ENCODE measurements at places on chromosomes 12 and 14. TPM values are rescaled to one million over a fixed set of nuclear protein-coding genes. Genes with fewer than 3 reads are reported as not detected.

DNA sequence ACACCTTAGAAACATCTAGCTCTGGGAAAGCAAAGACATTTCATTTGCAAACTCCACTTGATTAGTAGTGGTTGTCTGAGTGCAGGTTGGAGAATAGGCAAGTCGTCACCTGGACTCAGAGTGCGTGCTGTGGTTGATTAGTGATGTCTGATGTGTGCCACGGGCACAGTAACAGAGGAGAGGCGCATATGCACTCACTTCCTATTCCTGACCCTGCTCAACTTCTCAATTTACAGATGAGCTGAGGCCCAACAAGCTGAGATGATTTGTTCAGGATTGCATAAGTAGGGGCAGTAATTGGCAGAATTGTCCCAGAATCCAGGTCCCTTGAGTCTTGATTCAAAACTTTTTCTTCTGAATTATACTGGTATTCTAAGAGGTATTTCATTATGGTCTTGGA is 44.9 kb downstream of the ADCK1 start:
- no peak for DNase-seq

DNA sequence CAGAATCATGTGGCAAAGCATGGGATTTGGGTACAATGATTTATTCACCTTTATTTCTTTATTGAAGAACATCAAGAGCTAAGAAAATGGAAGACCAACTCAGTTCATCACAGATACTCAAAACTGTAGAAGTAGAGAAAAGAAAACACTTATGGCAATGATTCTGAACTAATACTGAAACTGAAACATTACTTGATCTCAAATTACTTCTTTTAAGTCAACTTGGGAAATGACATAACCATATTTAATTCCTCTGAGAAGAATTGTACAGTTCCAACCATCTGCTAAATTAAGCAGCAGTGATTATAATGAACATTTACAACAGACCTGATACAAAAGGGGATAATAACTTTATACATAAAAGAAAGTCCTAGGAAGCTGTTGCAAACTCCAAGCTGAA is 466.5 kb downstream of the TMTC2 start:
- DNase-seq: no peak

GRCh38 chr12:9001233-9001632 is 11.9 kb downstream of the KLRG1 start:
- no peak for DNase-seq

VRTN gene
- polyA plus RNA-seq: not detected

C12orf50 gene
- polyA plus RNA-seq: 0.53 TPM

- DNase-seq: no peak
Observed at GRCh38 chr14:63523735-63524426, 19.3 kb downstream of the PPP2R5E start.

IFI27L2 gene
- polyA plus RNA-seq: 41.1 TPM

- no peak for DNase-seq
Observed at GRCh38 chr14:89399594-89400068, 17.4 kb downstream of the FOXN3 start.

DNA sequence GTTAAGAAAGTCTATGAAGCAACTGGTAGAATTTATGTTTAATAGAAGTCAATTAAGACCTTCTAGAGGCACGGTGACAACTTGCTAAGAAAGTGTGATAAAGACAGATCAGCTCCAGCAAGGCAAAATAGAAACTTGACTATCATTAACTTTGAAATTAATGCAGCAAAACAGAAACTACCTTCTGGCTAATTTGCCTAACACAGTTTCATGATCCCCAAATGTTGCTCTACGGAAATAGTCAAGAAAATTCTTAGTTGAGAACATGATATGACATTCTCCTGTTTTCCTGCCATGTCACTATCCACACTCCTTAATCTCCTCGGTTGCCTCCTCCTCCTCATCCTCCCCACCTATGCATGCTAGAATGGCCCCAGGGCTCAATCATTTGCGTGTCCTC is 4.2 kb downstream of the DENND5B start:
- DNase-seq: no peak

- no peak for DNase-seq
Observed at GRCh38 chr14:32908196-32909084, 30.2 kb upstream of the NPAS3 start.

DNA sequence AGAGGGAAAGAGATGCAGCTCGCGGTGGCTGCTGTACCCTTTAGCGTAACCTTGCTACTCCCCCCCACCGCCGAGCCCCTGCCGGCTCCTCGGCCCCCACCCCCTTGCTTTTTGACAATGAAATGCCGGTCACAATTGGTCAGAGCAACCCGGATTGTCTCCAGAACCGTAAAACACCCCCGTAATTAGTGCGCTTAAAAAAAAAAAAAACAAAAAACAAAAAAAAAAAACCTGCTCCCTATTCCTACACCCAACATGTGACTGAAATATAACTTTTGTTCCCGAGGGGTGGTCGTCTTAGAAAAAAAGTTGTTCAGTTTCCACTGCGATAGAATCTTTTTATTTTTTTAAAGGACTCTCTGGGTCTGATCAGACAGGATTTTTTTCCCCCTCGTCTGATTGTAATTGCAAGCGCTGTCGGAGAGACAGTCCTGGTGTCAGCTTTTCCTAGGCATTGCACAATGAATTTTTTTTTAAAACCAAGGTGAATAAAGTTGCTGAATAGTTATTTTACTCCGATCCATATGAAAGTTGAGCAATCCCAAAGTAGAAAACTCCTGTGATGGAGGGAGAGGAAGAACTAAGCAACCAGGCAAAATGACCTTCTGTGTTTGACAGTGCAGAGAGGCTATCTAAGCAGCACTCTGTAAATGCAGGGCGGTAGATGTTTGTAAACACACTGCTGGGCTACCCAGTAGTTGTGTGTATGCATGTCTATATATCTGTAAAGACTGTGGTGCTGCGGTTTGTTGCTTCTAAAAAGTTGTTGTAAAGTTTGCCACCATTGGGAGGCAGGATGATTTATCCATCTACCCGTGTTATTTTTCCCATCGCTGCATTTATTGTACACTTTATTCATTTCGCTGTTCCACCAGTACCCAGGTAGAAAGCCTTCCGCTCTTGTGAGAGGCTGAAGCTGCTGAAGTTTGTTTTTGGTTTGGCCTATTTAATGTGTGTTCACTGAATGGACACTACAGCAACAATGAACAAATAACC is 1.1 kb downstream of the ETV6 start:
- no peak for DNase-seq

GRCh38 chr14:50335389-50335788 is 23.3 kb downstream of the DMAC2L start:
- peak; percentile 57 for DNase-seq

TAS2R46 gene
- 0.34 TPM for polyA plus RNA-seq

DNA sequence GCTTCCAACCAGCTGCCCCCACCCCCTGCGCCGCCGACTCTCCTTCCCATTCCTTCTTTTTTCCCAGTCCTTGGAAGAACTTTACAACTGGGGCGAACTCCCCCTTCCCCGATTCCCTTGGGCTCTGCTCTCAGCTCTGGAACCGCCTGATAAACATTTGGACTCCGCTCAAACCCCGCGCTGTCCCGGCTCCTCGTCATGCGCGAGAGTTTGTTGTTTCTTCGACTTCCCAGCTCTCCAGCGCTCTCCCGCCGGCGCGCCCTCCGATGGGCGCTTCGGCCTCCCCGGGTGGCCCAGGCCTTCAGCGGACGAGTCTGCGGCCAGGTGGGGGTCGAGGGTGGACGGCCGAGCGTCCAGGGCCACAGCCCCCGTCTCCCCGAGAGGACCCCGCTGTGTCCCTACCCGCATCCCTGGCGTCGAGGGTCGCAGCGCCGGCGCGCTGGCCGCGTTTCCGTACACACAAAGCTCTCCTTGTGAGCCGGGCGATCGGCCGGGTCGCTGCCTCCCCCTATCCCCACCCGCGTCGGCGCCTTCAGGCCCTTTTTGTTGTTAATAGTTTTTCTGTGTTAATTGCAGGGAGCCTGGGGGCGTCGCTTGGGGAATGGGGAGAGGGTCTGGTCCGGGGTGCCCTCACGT is 847 bp downstream of the MMP14 start:
- DNase-seq: peak; percentile 87

GRCh38 chr14:49977126-49977841 is 84.4 kb downstream of the ARF6 start:
- no peak for DNase-seq

CABP1 gene
- polyA plus RNA-seq: 2.6 TPM

DNA sequence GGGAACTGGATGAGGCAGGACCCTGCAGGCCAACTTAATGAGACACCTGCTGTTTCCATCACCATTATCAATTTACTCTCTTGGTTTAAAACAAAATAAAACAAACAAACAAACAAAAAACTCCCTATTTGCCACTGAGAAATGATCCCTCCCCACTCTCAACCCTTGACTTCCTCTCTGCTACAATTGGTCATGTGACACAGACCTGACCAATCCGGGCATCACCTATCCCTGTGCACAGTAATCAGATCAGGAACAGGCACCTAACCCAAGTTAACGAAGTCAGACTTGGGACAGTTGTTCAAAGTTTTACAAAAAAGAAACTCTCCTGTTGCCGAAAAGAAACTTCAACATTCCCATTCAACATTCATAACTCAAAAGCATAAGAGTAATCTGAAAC is 58.4 kb downstream of the NELL2 start:
- no peak for DNase-seq

GRCh38 chr12:77314378-77315052 is 249.1 kb upstream of the E2F7 start:
- no peak for DNase-seq

DNA sequence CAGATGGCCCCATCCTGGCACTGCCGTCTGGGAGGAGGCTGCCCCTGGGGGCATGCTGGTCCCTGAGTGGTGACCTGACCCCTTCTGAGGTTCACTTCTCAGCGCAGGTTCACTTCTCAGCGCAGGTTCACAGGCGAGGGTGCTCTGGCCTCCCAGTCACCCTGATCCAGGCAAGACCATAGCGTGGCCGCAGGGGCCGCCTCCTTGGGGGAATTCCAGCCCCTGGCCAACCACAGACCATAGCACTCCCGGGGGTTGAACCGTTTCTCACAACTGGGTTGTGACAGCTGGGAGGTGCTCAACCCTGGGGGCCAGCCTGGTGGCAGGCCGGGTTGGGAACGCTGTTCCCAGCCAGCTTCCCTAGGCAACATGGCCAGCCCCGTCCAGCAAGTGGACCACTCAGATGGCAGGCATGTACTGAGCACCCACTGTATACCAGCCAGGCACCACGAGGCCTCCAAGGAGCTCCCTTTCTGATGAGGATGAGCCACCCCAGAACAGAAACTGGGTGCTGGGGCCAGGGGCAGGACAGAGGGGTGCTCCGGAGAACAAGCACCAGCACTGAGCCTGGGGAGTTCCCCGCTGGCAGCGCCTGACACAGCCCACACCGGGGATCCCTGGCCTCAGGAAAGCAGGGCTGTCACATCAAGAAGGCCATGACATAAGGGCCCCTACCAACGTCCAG is 28.3 kb upstream of the ZFP36L1 start:
- DNase-seq: no peak

Data from left lung (tissue), 14 donors.